ENCODE measurements at places on chromosomes 3 and 15.

GRCh38 chr15:38551720-38552648 lies 12.6 kb downstream of the RASGRP1 start:
- no peak for DNase-seq

DNA sequence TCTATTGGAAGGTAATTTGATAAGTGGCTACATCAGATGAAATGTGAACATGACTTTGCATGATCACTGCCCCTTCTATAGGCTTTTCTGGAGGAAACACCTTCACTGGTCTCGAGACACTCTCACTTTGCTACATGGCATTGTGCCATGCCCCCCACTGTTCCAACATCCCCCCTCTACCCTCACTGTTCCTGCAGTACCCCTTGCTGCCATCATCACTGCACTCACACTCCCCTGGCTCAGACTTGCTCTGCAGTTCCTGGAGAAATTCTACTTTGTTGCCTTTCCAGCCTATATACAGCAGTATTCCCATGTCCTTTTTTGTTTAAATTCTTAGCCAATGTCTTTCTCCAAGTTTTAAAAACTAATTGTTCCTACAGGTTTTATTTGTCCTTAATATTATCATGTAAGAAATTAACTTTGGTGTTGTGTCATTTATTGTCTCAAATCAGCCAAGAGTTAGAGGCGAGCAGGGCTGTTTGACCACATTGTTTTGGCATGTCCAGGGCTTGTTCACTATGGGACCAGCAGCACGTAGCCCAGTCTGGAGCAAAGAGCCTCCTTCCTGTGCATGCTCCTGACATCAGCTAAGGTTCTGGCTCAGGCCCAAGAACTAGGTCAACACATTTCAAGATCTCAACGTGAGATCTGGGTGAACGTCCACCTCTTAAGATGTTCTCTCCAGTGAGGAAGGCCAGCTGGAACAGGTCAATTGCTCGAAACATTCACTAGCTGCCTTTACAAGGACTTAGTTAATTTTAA lies 246.4 kb downstream of the SLC9A9 start:
- DNase-seq = no peak

DNA sequence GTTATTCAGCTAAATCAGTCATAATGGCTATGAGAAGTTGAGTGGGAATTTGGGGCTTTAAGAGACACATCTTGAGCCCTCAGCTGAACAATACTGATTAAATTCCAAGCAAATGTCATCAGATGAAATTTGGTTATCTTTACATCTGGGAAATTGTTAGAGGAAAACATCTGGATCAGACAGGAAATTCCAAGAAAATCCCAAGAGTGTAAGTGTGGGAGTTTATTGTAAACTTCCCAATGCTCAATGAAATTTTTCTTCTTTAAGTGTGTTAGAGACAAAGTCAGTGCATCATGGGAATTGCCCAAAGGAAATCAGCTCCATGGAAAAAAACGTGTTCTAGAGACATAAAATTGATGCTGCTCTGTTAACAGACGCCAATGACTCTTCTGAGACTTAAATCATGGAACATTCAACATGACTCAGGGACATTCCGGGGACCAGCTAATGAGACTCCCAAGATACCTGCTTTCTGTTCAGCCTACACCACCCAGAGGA lies 19.8 kb upstream of the DCLK3 start:
- no peak for DNase-seq

GRCh38 chr15:79540551-79540950 lies 108.4 kb downstream of the MINAR1 start:
- no peak for DNase-seq

DNA sequence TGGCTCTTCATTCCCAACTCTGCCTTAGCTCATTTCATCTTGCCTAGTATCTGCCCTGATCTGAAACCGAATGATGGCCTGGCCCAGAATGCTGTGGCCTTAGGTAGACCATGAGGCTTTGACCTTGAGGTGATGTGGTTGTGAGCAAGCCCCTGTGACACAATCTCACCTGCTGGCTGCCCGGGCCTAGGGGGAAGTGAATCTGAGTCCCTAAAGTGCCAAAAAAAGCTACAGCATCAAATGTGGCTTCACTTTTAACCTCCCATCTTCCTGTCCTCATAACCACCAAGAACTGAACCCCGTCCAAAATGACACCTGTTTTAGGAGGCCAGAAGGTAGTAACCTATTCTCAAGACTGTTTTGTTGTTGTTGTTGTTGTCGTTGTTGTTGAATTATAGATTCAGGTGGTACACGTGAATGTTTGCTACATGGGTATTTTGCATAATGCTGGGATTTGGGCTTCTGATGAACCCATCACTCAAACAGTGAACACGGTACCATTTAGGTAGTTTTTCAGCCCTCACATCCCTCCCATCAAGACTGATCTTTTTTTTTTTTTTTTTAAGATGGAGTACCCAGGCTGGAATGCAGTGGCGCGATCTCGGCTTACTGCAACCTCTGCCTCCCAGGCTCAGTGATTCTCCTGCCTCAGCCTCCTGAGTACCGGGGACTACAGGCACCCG lies 54.6 kb downstream of the MCCC1 start:
- DNase-seq = no peak

- DNase-seq = no peak
Measured at GRCh38 chr3:11953778-11954177, 50.4 kb upstream of the SYN2 start.

GRCh38 chr3:61562042-61562720 lies 810 bp downstream of the PTPRG start:
- DNase-seq = no peak

GRCh38 chr3:113684271-113684819 lies 12.1 kb downstream of the USF3 start:
- no peak for DNase-seq

- DNase-seq = no peak
Measured at GRCh38 chr15:64112904-64113303, 17.1 kb downstream of the SNX1 start.

DNA sequence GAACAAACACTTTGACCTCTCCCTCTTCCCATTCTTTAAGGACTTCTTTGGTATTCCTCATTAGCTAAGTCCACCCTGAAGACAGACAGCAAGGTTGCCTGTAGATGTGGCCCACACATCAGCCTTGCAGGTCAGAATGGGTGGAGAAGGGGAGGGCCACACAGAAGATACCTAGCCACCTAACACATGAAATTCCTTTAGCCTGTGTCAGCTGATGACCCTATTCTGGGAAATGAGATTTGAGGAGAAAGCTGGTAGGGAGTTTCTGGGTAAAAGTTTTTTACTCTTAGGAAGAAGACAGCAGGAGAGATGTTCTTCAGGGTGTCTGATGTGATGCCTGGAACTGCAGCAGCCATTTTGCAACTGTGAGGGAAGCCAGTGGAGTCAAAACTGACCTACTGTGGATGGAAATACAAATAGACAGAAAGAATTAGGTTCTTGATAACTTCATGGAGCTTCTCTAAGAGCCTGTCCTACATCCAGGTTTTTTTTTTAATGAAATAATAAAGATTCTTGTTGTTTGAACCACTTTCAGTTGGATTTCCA lies 17.8 kb upstream of the SMAD6 start:
- DNase-seq = no peak

- no peak for DNase-seq
Measured at GRCh38 chr15:79091204-79091867, 756 bp upstream of the RASGRF1 start.

- no peak for DNase-seq
Measured at GRCh38 chr3:15815696-15816095, 17.9 kb upstream of the ANKRD28 start.

- DNase-seq = no peak
Measured at GRCh38 chr15:58309963-58310928, 121.5 kb upstream of the LIPC start.

DNA sequence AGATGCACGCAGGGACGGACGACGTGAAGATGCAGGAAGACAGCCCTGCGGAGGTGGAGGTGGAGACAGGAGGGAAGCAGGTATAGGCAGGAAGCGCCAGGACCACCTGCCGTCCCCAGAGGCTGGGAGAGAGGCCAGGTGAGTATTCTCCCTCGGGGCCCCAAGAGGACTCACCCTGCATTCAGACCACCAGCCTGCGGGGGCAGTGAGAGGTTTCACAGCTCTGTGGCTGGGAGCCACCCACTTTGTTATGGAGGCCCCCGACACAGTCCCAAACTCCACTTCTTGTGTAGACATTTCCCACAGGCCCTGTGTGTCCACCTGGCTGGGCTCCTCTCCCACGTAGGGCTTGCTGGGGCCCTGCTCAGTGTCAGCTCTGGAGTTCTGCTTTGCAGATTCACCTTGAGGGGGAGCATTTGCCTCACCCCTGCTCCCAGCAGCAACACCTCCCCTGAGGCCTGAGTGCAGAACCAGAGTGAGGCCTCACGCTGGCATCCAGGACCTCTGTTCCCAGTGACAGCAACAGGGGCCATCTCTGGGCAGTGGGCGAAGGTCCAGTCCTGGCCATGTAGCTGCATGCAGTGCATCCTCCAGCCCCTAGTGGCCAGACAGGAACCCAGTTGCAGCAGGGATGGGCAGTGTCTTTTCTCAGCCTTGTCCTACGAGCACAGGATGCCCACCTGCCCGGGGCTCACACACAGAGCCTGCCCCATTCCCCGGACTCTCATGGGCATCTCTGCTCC lies 119.4 kb upstream of the IQSEC1 start:
- no peak for DNase-seq

DNA sequence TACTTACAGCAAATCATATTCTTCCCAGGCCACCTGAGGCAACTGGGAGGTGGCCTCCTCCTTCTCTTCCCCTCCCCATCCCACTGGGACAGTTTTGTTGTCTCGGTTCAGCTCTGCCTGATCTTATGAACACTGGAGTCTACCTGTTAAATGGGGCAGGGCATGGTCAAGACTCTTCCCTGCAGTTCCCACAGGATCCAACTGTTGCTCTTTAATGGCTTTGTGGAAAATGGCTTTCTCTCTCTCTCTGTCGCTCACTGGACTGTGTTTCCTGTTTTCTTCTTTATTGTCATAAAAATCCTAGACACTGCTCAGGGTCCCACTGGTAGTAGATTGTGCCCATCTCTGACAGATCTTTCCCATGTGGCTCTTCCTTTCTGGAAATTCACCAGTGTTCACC lies 40.2 kb downstream of the SLC27A2 start:
- no peak for DNase-seq

GRCh38 chr3:45638299-45639043 lies 43.9 kb downstream of the LIMD1 start:
- no peak for DNase-seq

Data from T-helper 9 cell (primary cell).